H1 (cell line): ENCODE measurements at places on chromosomes 5 and 9.

DNA sequence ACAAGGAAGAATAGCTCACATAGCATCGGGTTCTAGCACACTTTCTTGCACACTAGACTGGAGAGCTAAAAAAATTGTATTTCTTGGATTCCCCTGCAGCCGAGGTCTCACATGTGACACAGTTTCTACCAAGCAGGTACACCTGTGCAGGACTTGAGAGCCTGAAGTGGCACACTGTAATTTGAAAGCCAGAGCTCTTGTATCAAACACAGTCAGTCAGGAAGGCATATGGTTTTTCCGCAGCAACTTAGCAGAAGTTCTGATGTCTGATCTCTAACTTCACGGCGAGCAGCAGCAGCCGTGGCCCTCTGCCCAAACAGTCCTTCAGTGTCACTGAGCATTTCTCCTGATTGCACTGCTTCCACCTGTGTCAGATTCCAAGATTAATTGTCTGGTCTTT lies 25.5 kb downstream of the TMEM245 start:
- DNase-seq, result no peak

DNA sequence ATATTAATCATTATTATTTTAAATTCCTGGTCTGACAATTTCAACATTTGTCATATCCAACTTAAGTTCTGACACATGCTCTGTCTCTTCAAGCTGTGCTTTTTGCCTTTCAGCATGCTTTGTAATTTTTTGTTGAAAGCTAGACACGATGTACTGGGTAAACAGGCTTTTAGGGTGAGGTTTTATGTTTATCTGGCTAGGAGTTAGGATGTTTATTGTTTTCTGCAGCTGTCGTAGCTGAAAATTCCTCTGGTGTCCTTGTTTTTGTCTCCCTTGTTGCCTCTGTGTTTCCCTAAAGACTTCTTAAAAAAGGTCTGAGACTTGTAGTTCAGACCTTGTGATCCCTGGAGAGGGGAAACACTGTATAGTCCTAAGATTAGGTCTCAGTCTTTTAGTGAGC lies 20.6 kb downstream of the TUT7 start:
- DNase-seq, result no peak

DNA sequence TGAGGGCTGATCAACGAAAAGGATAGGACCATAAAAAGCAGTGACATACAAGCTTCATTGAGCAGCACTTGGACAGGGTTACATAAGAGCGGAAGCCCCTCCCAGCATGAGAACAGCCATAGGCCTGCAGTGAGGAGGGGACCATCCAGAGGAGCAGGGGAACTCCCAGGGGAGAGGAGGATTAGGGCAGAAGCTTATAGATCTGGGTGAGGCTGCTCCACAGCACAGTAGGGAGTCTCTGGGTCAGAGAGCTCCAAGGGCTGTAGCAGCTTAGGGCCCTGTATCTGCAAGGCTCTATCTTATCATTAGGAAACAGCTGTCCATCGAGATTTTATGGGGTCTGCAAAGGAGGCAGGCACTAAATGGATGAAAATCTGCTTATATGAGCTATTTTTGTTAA lies 186.6 kb downstream of the DOCK8 start:
- DNase-seq, result no peak

DNA sequence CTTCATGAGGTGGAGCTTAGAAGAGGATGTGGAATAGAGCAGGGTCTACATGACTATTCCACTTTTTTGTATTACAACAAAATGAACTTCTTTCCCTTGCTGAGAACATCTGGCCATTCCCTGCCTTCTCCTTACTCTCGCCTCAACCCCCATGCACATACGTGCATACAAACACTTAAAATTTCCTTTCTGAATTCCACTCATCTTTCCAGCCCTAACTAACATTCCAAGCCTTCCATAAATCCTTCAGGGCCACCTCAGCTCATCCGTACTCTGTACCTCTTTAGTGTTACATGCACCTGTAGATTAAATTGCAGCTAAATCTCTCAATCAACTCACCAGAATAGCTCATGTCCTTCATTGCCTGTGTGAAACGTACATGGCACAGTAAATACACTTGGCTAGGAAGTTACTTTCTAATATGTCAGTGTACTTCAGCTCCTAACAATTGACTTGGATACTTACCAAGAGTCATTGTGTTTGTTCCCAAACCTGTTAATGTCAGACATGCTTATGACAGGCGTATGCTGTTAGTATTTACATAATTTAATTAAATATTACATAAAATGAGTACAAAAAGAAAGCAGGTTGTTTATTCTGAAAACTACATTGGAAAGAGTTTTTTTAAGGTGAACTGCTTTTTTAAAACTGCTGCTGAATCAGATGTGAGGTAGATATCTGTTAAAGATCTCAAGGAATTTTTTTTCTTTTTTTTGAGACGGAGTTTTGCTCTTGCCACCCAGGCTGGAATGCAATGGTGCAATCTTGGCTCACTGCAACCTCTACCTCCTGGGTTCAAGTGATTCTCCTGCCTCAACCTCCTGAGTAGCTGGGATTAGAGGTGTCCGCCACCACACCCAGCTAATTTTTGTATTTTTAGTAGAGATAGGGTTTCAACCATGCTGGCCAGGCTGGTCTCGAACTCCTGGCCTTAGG lies 55.7 kb downstream of the GLIS3 start:
- no peak for DNase-seq

DNA sequence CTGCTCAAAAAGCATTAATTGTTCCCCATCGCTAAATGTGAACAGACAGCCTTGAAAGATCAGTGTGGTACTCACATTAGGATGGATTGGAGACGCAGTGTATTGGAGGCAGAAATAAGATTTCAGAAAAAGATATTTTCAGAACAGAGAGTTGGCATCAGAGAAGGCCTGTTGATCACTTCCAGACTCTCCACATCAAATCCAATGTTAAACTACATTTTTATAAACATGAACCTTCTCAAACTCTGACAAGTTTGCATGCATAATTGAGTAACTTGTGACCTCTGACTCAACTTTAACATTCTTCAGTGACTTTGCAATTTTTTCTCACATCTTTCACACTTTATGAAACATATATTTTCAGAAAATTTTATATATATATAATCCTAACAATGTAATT lies 919.6 kb upstream of the SEMA6A start:
- DNase-seq, result no peak
